ENCODE measurements at places on chromosomes 3 and 15.

- H3K27me3 ChIP-seq: no peaks in the 10 kb centered on the region
- H3K36me3 ChIP-seq: no peaks in the 10 kb centered on the region
- DNase-seq: no peak
- H3K27ac ChIP-seq: no peak overlapping the region
These were observed 493.9 kb downstream of the NLGN1 start for GRCh38 chr3:173891272-173892100.

GRCh38 chr3:17399586-17399985 lies 342.8 kb downstream of the TBC1D5 start:
- DNase-seq: no peak
- no peaks in the 10 kb centered on the region for H3K27me3 ChIP-seq
- H3K36me3 ChIP-seq: peaks cover 6% of the 10 kb centered on the region
- peaks cover 12% of the 10 kb centered on the region for H3K4me1 ChIP-seq

DNA sequence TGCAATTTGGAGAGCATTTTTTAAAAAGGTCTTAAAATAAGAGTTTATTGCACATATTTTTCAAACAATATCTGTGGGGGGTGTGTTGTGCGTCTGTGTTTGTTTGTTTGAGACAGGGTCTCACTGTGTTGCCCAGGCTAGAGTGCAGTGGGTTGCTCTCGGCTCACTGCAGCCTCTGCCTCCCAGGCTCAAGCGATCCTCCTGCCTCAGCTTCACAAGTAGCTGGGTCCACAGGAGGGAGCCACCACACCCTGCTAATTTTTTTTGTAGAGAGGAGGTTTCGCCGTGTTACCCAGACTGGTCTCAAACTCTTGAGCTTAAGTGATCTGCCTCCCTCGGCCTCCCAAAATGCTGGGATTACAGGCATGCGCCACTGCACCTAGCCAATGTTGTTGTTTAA lies 2.7 kb downstream of the MLF1 start:
- no peak overlapping the region for H3K27ac ChIP-seq
- peaks cover 25% of the 10 kb centered on the region for H3K27me3 ChIP-seq
- DNase-seq: peak; percentile 16
- no peaks in the 10 kb centered on the region for H3K36me3 ChIP-seq
- no peak overlapping the region for H3K4me3 ChIP-seq
- no peaks in the 10 kb centered on the region for H3K4me1 ChIP-seq

DNA sequence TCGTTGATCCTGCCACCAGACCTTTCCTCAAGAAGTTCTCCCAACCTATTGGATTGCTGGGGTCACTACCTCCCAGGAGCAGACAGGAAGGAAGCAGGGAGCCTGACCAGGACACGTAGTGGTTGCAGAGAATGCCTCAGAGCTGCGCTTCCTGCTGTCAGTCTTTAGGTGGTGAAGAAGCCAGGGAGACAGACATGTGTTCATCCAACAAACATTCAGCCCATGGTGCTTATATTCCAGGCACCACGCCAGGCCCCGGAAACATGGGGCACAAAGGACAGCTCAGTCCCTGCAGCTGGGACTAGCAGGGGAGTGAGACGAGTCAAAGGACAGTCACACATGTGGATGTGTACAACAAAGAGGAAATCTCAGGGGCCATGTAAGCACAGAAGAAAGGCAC lies 26.0 kb upstream of the CORO2B start:
- H3K4me3 ChIP-seq: no peak overlapping the region
- no peak for DNase-seq
- no peaks in the 10 kb centered on the region for H3K4me1 ChIP-seq
- H3K27ac ChIP-seq: no peak overlapping the region
- H3K36me3 ChIP-seq: no peaks in the 10 kb centered on the region

Measured in neural progenitor cell (in vitro differentiated cells).